ENCODE measurements at places on chromosomes 4 and X.

DNA sequence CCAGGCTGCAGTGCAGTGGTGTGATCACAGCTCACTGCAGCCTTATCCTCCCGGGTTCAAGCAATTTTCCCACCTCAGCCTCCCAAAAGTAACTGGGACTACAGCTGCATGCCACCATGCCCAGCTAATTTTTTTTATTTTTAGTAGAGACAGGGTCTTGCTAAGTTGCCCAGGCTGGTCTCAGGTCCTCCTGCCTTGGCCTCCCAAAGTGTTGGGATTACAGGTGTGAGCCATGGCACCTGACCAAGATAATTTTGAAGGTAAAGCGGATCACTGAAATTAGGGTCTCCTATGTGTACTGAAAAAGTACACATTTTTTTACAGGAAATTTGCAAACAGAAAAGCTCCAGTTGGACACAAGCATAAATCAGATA lies 4.8 kb downstream of the SAT1 start:
- DNase-seq = no peak

- DNase-seq = no peak
Measured at GRCh38 chr4:3786196-3786869, 20.1 kb downstream of the ADRA2C start.

GRCh38 chr4:14620567-14621141 lies 381.6 kb upstream of the CPEB2 start:
- no peak for DNase-seq

GRCh38 chrX:104288961-104289360 lies 34.2 kb upstream of the ESX1 start:
- no peak for DNase-seq

GRCh38 chr4:42412251-42412650 lies 15.0 kb downstream of the SHISA3 start:
- no peak for DNase-seq

Data from NCI-H1417 treated with DMSO at 0.1 percent for 48 hours (cell line).